Right atrium auricular region (tissue), 2 donors: ENCODE measurements at places on chromosomes 2 and 18. TPM values are rescaled to one million over a fixed set of nuclear protein-coding genes. Genes with fewer than 3 reads are reported as not detected.
A peak's percentile ranks its signal among the peaks of the same experiment; 100 is the strongest.

GRCh38 chr2:32680942-32681341, 53.1 kb downstream of the TTC27 start:
- no peaks in the 10 kb centered on the region for H3K4me1 ChIP-seq
- DNase-seq, result no peak
- no peak overlapping the region for H3K27ac ChIP-seq
- no peak overlapping the region for H3K4me3 ChIP-seq
- H3K36me3 ChIP-seq, result no peaks in the 10 kb centered on the region
- no peaks in the 10 kb centered on the region for H3K27me3 ChIP-seq

DNA sequence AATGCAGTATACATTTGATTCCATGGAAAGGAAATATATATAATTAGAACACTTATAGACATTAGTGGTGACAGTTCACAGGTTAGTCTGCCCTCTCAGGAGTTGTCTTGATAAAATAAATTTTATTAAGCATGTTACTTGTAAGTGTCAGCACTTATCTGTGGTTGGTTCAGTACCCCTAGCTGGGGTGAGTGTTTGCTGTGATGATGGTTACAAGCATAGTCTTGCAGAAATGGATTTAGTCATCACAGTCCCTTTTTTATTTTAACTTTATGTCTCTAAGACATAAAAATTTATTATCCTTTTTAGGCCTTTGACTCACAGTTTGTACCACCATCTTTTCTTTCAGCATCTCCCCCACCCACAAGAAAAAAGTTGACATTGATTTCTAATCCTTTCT, 52.1 kb downstream of the NCK2 start:
- no peak overlapping the region for H3K4me3 ChIP-seq
- H3K27me3 ChIP-seq, result no peaks in the 10 kb centered on the region
- no peak for DNase-seq

DNA sequence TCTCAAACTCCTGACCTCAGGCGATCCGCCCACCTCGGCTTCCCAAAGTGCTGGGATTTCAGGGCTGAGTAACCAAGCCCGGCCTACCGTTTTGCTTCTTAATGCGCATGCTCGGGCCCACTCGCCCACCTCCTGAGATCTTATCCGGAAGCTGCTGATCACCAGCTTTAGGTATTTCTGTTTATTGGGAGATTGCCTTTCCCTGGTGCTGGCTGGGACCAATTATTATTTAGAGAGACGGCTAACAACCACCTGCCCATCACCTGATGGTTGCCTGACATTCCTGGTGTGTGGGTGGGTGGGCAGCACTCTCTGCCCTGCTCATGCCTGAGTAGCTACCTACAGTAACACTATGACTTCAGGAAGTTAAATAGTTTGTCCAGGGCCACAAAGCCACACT, 56.3 kb upstream of the ZNF532 start:
- H3K4me3 ChIP-seq, result no peak overlapping the region
- no peak for DNase-seq
- H3K36me3 ChIP-seq, result no peaks in the 10 kb centered on the region

- H3K4me3 ChIP-seq, result no peak overlapping the region
- H3K36me3 ChIP-seq, result no peaks in the 10 kb centered on the region
- no peaks in the 10 kb centered on the region for H3K4me1 ChIP-seq
- no peak overlapping the region for H3K27ac ChIP-seq
- DNase-seq, result no peak
Measured at GRCh38 chr2:234366891-234367290, 130.0 kb downstream of the ARL4C start.

DNA sequence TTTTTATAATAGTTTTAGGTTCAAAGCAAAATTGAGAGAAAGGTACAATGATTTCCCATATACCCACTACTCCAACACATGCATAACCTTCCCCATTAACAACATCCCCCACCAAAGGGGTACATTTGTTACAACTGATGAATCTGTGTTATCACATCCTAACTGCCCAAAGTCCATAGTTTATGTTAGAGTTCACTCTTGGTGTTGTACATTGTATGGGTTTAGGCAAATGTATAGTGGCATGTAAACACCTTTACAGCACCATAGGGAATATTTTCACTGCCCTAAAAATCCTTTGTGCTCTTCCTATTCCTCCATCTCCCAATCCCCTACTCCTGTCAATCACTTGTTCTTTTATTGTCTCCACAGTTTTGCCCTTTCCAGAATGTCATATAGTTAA, 471.6 kb downstream of the CPS1 start:
- no peaks in the 10 kb centered on the region for H3K27me3 ChIP-seq
- no peak overlapping the region for H3K4me3 ChIP-seq
- DNase-seq, result no peak
- no peak overlapping the region for H3K27ac ChIP-seq
- H3K4me1 ChIP-seq, result no peaks in the 10 kb centered on the region

GRCh38 chr2:28869494-28870145, 489 bp downstream of the TRMT61B start:
- peak overlapping the region; percentile 81 for H3K27ac ChIP-seq
- H3K36me3 ChIP-seq, result peaks cover under 1% of the 10 kb centered on the region
- H3K27me3 ChIP-seq, result no peaks in the 10 kb centered on the region
- DNase-seq, result no peak
- peak overlapping the region; percentile 71 for H3K4me3 ChIP-seq

DNA sequence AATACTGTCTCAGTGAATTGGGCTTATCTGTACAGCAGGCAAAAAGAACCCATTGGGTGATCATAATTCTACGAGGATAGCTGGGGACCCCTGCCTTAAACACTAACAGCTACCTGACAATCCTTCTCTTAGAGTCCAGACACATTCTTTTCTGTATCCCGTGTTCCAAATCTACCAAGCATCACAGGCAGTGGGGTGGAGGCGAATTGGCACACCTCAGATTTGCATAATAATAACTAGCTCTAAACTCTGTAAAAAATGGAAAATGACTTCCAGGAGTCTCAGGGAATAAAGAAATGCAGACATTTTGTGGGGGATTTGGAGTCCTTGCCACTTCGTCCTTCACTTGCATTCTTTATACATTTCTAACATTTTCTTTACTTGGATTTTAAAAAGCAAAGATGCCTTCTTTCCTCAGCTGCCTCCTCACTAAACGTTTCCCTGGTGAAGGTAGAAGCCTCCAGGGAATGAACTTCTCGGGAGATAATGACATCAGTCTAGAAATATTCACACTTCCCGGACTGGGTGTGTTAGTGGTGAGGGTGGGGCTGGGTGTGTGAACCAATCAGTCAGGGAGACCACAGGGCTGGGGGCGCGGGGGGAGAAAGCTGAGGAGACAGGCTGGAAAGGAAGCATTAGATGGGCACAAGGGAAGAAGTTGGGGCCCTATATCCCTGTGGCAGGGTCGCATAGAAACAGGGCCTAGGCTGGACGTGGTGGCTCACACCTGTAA, 59.1 kb upstream of the BOD1L2 start:
- no peaks in the 10 kb centered on the region for H3K4me1 ChIP-seq
- H3K27me3 ChIP-seq, result no peaks in the 10 kb centered on the region
- no peaks in the 10 kb centered on the region for H3K36me3 ChIP-seq
- DNase-seq, result no peak
- no peak overlapping the region for H3K4me3 ChIP-seq
- no peak overlapping the region for H3K27ac ChIP-seq

DNA sequence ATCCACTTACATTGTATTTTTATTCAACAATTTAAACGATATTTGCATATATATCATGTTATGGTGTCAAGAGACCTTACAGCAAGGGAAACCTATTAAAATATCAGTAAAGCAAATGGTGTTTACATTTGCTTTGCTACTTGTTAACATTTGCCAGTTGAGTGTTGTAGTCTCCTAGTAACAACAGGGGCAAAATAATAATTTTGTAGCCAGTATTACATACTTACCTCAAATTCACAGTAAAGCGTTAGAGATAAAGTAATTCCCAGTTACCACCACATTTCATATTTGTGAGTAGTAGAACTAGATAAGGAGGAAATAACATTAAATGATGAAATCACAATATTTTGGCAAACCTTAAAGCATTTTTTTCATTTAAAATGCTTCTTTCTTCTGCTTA, 71.3 kb downstream of the FASTKD2 start:
- H3K4me3 ChIP-seq, result no peak overlapping the region
- no peaks in the 10 kb centered on the region for H3K4me1 ChIP-seq
- DNase-seq, result no peak
- H3K27me3 ChIP-seq, result no peaks in the 10 kb centered on the region
- no peaks in the 10 kb centered on the region for H3K36me3 ChIP-seq
- H3K27ac ChIP-seq, result no peak overlapping the region

- H3K36me3 ChIP-seq, result no peaks in the 10 kb centered on the region
- H3K4me1 ChIP-seq, result no peaks in the 10 kb centered on the region
- H3K27ac ChIP-seq, result no peak overlapping the region
- no peak overlapping the region for H3K4me3 ChIP-seq
Measured at GRCh38 chr2:169258045-169258601, 104.2 kb downstream of the LRP2 start.

- H3K4me1 ChIP-seq, result no peaks in the 10 kb centered on the region
- H3K27ac ChIP-seq, result no peak overlapping the region
- no peaks in the 10 kb centered on the region for H3K27me3 ChIP-seq
- H3K4me3 ChIP-seq, result no peak overlapping the region
- H3K36me3 ChIP-seq, result no peaks in the 10 kb centered on the region
Measured at GRCh38 chr2:46158661-46159060, 138.5 kb upstream of the EPAS1 start.

GRCh38 chr2:111632661-111633060, 251.3 kb downstream of the ANAPC1 start:
- H3K27ac ChIP-seq, result no peak overlapping the region
- no peaks in the 10 kb centered on the region for H3K36me3 ChIP-seq
- no peaks in the 10 kb centered on the region for H3K27me3 ChIP-seq

DNA sequence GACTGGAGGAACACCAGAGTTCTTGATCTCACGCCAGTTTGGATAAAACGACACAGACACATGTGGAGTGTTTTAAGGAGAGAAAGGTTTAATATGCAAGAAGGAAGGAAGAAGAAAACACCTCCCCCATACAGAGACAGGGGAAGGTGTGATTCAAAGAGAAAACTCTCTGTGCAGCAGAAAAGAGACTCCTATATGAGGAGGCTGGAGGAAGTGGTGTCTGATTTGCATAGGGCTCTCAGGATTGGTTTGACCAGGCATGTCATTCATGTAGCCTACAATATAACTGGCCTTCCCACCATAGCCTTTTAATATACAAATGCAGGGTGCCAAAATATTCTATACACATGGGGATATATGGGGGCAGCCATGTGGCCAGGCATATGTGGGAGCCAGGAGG, 1386.5 kb downstream of the RPIA start:
- no peak overlapping the region for H3K27ac ChIP-seq
- no peaks in the 10 kb centered on the region for H3K36me3 ChIP-seq
- H3K4me3 ChIP-seq, result no peak overlapping the region

DNA sequence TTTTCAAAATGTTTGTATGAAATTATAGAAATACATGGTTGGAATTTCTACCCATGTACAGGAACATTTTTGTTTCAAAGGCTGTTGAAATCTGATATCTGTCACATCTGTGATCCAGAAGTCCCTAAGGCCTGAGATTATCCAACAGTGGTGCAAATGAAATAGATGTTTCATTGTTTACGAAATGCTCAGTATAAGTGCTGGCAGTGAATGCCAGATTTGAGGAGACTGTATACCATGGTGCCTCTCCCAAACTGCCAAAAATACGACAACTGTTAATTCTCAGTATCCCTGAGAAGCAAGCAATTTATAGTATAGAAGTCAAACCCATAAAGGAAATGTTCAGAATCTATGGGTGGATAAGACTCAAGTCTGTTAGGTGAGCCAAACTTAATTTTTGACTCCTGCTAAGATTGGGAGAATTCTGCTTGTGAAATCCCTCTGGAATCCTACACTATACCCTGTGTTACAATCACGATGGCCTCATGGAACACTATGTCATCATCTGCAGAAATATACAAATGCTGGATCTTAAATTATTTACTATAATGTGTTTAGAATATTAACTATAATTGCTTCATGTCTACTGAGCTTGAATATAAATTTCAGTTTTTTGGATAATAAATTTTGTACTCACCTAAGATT, 71.2 kb upstream of the DOCK10 start:
- no peaks in the 10 kb centered on the region for H3K27me3 ChIP-seq
- H3K27ac ChIP-seq, result no peak overlapping the region
- no peak for DNase-seq
- no peak overlapping the region for H3K4me3 ChIP-seq

GRCh38 chr2:74742471-74742870, 88.4 kb downstream of the SEMA4F start:
- H3K4me1 ChIP-seq, result no peaks in the 10 kb centered on the region
- H3K4me3 ChIP-seq, result no peak overlapping the region
- no peak for DNase-seq
- no peaks in the 10 kb centered on the region for H3K36me3 ChIP-seq

- H3K4me3 ChIP-seq, result no peak overlapping the region
- no peak overlapping the region for H3K27ac ChIP-seq
- no peaks in the 10 kb centered on the region for H3K36me3 ChIP-seq
- no peaks in the 10 kb centered on the region for H3K4me1 ChIP-seq
Measured at GRCh38 chr2:48551548-48551947, 21.6 kb downstream of the STON1 start.

- H3K4me3 ChIP-seq, result no peak overlapping the region
- DNase-seq, result no peak
- no peak overlapping the region for H3K27ac ChIP-seq
- H3K36me3 ChIP-seq, result no peaks in the 10 kb centered on the region
- no peaks in the 10 kb centered on the region for H3K4me1 ChIP-seq
- H3K27me3 ChIP-seq, result no peaks in the 10 kb centered on the region
Measured at GRCh38 chr18:70228536-70228935, 23.0 kb upstream of the RTTN start.

GRCh38 chr2:7905756-7906155, 776.1 kb upstream of the ID2 start:
- H3K27ac ChIP-seq, result no peak overlapping the region
- H3K36me3 ChIP-seq, result no peaks in the 10 kb centered on the region
- no peak overlapping the region for H3K4me3 ChIP-seq
- DNase-seq, result no peak
- H3K27me3 ChIP-seq, result no peaks in the 10 kb centered on the region

DNA sequence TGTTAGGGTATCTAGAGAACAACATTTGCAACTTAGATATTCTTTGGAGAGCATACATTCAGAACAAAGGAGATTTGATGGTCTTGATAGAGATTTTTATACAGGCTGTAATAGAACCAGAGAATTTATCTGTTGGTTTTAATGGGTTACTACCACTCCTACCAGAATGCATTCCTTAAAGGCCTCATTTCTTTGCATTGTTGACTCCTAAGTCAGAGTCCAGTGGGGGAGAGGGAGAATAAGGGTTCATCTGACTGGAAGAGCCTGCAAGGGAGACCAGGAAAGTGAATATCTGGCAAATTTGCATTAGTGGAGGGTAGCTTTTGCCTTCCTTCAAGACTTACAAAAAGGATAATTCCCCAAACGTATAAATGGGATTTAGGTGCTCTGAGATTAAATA, 29.7 kb downstream of the AGPS start:
- H3K27me3 ChIP-seq, result no peaks in the 10 kb centered on the region
- H3K4me3 ChIP-seq, result no peak overlapping the region
- no peak overlapping the region for H3K27ac ChIP-seq

GRCh38 chr2:100886085-100886484, 66.1 kb downstream of the NPAS2 start:
- H3K27me3 ChIP-seq, result no peaks in the 10 kb centered on the region
- H3K36me3 ChIP-seq, result no peaks in the 10 kb centered on the region
- no peak overlapping the region for H3K27ac ChIP-seq
- no peak for DNase-seq
- H3K4me1 ChIP-seq, result peaks cover 35% of the 10 kb centered on the region

- no peaks in the 10 kb centered on the region for H3K27me3 ChIP-seq
- H3K4me3 ChIP-seq, result no peak overlapping the region
- H3K36me3 ChIP-seq, result no peaks in the 10 kb centered on the region
- no peak overlapping the region for H3K27ac ChIP-seq
Measured at GRCh38 chr2:128198656-128199055, 107.7 kb downstream of the UGGT1 start.

ANKRD30B gene
- not detected for total RNA-seq

C1QL2 gene
- total RNA-seq, result not detected

LRRTM4 gene
- total RNA-seq, result 0.24 TPM

UNC80 gene
- total RNA-seq, result not detected

ITGB1BP1 gene
- 34.4 TPM for total RNA-seq

PEX13 gene
- total RNA-seq, result 16.0 TPM

CREB1 gene
- total RNA-seq, result 32.5 TPM

CCDC85A gene
- 2.4 TPM for total RNA-seq
